Upper lobe of left lung (tissue), 6 donors: ENCODE measurements at places on chromosomes 2 and 18. TPM values are rescaled to one million over a fixed set of nuclear protein-coding genes. Genes with fewer than 3 reads are reported as not detected.

ATP6V1B1 gene
- 4.3 TPM for total RNA-seq

GRCh38 chr2:64524604-64525316 lies 632 bp downstream of the AFTPH start:
- H3K27me3 ChIP-seq = no peaks in the 10 kb centered on the region
- H3K27ac ChIP-seq = peak overlapping the region; percentile 94
- DNase-seq = no peak
- peaks cover 7% of the 10 kb centered on the region for H3K4me1 ChIP-seq
- H3K4me3 ChIP-seq = peak overlapping the region; percentile 81

DNA sequence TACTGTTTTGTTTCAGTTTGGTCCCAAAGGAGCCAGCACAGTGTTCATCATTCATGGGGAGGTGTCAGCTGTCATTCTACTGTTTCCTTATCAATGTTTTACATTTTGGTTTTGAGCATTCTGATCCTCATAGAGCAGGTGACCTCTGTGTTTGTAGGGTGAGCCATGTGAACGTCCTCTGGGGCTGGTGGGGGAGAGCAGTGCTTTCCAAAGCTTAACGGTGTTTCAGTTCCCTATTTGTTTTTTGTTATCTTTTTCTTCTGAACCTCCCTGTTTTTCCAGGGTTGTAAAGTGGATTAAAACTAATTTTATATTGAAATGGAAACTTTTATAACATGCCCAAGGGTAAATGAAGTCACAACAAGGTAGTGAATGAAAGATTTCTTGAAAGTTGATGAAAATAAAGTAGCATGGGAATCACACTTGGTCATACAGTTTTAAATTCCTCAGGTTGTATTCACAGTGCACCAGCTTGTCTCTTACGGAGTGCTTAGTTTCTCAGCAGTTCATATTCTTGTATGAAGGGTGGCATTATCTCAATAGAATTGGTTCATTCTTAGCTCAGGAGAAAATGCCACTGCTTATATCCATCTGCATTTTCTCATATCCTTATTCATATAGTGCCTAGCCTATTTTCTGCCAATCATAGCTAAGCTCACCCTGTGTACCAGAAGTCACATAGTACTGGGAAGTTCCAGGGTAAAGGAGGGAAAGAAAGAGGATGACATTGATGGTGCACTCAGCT lies 54.5 kb downstream of the MAP4K4 start:
- H3K4me1 ChIP-seq = peaks cover 43% of the 10 kb centered on the region
- no peaks in the 10 kb centered on the region for H3K36me3 ChIP-seq
- H3K27ac ChIP-seq = no peak overlapping the region
- no peak for DNase-seq

DNA sequence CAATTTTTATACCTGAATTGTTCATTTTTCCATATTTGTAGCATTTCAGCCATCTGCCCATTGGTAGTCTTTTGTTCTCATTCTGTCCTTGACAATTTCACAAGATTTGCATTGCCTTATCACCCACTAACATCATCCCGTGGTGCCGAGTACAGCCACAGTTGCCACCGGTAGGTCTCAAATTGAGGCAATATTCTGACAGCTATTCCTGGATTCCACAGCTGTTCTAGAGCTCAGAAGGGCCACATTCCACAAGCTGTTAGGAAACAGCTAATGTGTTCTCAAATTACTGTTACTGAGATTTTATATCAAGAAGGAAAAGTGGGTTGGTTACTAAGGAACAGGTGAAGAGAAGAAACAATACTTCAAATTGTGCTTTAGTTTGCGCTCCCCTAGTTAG lies 178.8 kb downstream of the RPRM start:
- H3K27ac ChIP-seq = no peak overlapping the region
- H3K4me3 ChIP-seq = no peak overlapping the region
- no peaks in the 10 kb centered on the region for H3K4me1 ChIP-seq
- DNase-seq = no peak

GRCh38 chr18:79300413-79300812 lies 95.3 kb upstream of the NFATC1 start:
- no peak overlapping the region for H3K27ac ChIP-seq
- peak; percentile 65 for DNase-seq
- H3K4me1 ChIP-seq = no peaks in the 10 kb centered on the region
- H3K4me3 ChIP-seq = no peak overlapping the region
- H3K36me3 ChIP-seq = no peaks in the 10 kb centered on the region
- no peaks in the 10 kb centered on the region for H3K27me3 ChIP-seq
